ENCODE measurements at places on chromosomes 7 and 10. TPM values are rescaled to one million over a fixed set of nuclear protein-coding genes. Genes with fewer than 3 reads are reported as not detected.

Gene PIP
- 37.1 TPM for total RNA-seq

Gene ANXA11
- 97.7 TPM for total RNA-seq

Gene MAPK8
- 33.9 TPM for total RNA-seq

Gene LSM8
- total RNA-seq, result 22.9 TPM

- peaks cover 4% of the 10 kb centered on the region for H3K27me3 ChIP-seq
- H3K4me3 ChIP-seq, result no peak overlapping the region
- H3K36me3 ChIP-seq, result peaks cover 23% of the 10 kb centered on the region
- H3K27ac ChIP-seq, result peak overlapping the region; percentile 74
- H3K4me1 ChIP-seq, result no peaks in the 10 kb centered on the region
These were observed 1.3 kb downstream of the PGAM2 start for GRCh38 chr7:44063894-44064651.

DNA sequence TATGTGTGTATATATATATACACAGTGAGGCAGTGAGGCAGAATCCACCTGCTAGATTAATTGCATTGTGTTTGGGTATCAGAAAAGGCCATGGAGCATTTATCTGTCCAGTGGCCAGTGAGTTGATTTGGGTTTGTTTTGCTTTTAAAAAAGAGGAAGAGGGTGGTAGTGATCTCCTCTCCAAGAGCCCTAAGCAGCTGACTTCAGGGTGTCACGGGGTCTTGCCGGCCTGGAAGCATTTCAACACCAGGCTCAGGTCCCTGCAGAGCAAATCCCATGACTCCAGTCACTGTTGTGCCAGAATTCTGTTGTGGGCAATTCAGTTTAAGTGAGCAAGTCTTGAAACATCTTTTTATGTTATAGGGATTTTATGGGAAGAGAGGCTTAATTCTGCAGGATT lies 30.6 kb upstream of the GPNMB start:
- H3K4me3 ChIP-seq, result no peak overlapping the region
- no peak overlapping the region for H3K27ac ChIP-seq
- H3K4me1 ChIP-seq, result no peaks in the 10 kb centered on the region
- no peaks in the 10 kb centered on the region for H3K36me3 ChIP-seq
- DNase-seq, result no peak

GRCh38 chr10:89665302-89665701 lies 20.3 kb upstream of the PANK1 start:
- no peaks in the 10 kb centered on the region for H3K36me3 ChIP-seq
- H3K27me3 ChIP-seq, result no peaks in the 10 kb centered on the region
- no peak overlapping the region for H3K27ac ChIP-seq
- no peaks in the 10 kb centered on the region for H3K4me1 ChIP-seq

DNA sequence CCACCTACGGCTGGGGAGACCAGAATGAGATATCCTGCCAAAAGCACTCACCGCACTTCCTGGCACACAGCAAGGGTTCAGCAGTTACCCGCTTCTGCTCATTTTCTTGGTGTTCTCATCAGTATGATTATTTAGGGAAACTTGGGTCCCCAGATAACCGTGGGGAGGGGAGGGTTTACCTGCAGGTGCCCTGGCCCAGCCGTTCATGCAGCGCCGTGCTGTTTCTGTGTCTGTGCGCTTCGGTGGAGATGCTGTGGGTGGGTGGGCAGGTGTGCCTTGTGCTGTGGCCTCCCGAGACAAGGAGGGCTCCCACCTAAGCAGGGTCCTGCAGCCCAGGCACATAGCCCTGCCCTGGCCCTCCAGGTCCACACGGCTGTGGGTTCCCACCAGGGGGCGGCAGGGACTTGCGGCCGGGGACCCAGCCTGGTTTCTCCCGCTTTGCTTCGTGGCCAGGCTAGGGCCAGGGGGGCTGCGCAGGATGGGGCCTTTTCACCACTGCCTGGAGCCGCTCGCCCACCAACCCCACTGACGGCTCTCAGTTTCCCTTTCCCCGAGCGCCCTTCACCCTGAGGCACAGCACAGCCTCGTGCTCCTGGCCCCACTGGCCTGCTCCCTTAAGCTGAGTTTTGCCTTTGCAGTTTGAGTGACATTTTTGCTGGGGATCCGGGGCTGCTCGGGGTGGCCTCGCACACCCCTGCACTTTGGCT lies 78.5 kb downstream of the LHPP start:
- DNase-seq, result peak; percentile 60
- no peak overlapping the region for H3K4me3 ChIP-seq
- H3K4me1 ChIP-seq, result peaks cover 9% of the 10 kb centered on the region
